ENCODE measurements at places on chromosomes 4 and X. TPM values are rescaled to one million over a fixed set of nuclear protein-coding genes. Genes with fewer than 3 reads are reported as not detected.

- no peak for DNase-seq
Observed at GRCh38 chrX:124555036-124555595, 208.8 kb downstream of the SH2D1A start.

- no peak for DNase-seq
Observed at GRCh38 chr4:111960241-111960667, 185.0 kb upstream of the FAM241A start.

STARD8 gene
- 33.3 TPM for total RNA-seq

GRCh38 chrX:46376246-46376885 lies 168.9 kb downstream of the ZNF674 start:
- DNase-seq = peak; percentile 85

- no peak for DNase-seq
Observed at GRCh38 chr4:4851081-4851480, 8.4 kb upstream of the MSX1 start.

ZXDA gene
- total RNA-seq = 6.1 TPM

DNA sequence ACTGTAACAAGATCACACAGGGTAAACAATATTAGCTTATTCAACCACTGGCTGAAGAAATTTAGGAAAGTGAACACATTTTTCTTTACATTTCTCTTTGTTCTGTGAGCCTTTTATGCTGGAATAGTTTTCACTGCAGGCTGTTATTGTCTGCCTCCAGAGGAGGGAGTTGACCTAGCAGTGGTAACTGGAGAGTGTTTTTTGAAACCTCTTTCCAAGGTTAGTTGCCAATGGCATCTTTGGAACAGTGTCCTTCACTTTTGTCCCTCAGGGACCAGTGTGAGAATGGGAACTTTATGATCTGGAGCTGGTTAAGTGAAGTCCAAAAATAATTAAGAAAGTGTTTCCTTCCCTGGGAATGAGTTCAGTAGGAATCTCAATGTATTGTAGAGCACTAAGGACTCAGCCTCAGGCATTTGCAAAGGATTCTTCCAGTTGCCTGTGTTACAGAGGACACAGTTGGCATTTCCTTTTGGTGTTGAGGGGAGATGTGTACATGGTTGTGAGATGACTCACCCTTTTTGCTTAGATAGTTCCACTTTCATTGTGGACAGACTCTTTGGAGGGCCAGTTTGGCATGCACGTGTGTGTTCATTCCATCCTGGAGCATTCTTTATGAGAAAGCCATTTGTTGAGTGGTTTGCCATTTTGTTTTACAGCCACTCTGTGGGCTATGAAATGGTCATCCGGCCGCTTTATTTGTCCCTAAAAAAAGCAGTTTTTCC lies 61.3 kb downstream of the AR start:
- DNase-seq = peak; percentile 67

TMPRSS11D gene
- total RNA-seq = under 0.01 TPM

Data from lung microvascular endothelial cell (primary cell).